ENCODE measurements at places on chromosomes 2 and 18.

- DNase-seq: no peak
Observed at GRCh38 chr2:152813351-152813750, 94.9 kb downstream of the ARL6IP6 start.

DNA sequence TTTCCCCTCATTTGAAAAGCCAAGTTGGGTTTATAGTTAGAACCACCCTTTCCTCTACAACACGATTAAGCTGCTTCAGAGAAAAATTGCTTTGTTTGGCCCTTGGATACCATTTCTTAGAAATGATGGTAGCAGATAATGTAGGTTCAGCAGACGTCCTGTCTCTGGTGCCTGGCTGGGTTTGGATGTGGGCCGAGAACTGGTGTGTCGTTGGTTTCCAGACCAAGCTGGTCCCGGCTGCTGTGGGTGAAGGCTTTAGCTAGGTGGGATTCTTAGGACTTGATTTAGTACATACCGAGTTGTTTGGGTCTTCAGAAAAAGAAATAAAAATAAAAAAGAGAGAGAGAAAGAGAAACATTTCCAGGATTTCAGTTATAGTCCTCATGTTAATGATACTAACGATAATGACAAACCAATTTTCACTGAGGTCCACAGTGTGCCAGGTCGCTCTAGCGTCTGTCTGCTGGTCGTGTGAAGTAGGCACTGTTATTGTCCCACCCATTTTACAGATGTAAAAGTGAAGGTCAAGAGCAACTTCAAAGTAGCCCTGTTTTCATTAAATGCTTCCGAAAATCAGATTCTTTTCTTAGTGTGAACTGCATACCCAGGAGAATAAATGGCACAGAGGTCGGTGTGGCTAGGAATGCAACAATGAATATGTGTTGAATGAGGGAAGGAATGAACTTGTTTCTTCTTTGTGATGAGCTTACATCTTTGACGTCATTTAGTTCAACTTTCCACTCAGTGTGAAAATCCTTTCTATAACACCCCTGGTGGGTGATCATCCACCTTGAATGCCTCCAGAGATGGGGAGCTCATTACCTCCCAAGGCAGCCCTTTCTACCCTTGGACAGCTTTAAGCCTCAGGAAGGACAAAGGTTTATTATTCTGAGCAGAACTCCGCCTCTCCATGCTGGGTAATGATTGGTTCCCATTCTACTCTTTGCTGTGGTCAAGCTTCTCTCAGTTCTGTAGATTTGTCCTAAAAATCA, 115.9 kb downstream of the INHBB start:
- no peak for DNase-seq

DNA sequence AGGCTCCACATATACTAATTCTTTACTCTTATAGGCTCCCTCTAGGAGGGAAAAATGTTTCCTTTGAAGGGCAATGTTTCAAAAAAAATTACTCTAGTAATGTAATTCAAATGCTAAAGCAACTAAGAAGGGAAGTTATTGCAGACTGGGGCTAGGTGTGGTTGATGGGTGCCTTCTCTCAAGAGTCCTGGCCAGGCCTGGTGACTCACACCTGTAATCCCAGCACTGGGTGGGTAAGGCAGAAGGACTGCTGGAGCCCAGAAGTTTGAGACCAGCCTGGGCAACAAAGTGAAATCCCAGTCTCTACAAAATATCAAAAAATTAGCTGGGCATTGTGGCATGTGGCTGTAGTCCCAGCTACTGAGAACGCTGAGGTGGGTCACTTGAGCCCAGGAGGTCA, 31.2 kb upstream of the CDKL4 start:
- no peak for DNase-seq

- no peak for DNase-seq
Observed at GRCh38 chr18:77119101-77119850, 13.3 kb downstream of the MBP start.

DNA sequence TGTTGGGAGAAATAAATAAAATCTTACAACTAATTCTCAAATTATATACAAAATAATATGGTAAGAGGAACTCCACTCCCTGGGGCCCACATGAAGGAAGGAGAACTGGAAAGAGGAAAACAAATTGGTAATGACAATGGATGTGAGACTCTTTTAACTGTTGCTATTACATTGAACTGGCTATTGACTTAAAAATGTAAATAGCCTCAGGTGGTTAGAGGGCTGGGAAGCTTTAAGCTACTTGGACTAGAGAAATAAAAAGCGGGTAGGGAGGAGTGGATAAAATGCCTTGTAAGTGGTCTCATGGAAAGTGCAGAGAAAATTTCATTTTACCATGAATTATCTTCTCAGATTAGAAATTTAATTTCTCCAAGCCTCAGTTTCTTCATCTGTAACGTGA, 64.1 kb downstream of the KCNJ3 start:
- DNase-seq: no peak

DNA sequence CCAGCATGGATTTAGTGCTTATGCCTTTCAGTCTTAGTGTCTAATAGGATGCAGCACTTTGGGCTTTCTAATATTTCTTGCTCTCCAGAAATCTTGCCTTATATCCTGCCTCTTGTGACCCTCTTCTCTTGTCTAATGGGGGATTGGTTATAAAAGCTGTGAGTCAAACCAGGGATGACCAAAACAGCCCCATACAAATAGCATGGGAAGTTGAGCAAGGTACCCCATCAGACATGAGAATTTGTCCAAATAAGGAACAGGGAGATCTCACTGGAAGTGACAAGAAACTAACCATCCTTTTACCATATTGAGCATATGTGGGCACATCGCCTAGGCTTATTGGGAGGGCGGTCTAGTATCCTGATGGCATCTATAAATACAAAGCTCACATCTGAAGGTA, 78.8 kb upstream of the BZW1 start:
- no peak for DNase-seq

DNA sequence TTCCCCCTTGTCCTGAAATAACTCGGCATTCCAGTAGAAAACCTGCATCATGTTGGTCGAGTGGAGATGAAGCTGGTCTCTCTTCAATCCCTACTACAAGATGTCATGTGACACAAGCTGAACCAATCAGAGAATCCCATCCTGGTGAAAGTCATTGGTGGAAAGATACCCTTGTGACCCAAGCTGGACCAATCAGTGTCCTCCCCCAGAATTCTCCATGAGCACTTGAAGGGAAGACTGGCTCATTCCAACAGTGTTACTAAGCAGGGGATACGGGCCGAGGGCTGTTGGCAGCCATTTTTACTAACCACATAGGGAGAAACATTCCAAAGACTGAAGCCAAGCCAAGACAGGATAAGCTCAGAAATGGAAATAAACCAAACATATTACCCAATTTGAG, 298.3 kb downstream of the ICOS start:
- no peak for DNase-seq

GRCh38 chr2:236321415-236321814, 57.2 kb upstream of the ASB18 start:
- DNase-seq: no peak

GRCh38 chr2:232260075-232260474, 118.5 kb upstream of the ALPP start:
- DNase-seq: no peak

DNA sequence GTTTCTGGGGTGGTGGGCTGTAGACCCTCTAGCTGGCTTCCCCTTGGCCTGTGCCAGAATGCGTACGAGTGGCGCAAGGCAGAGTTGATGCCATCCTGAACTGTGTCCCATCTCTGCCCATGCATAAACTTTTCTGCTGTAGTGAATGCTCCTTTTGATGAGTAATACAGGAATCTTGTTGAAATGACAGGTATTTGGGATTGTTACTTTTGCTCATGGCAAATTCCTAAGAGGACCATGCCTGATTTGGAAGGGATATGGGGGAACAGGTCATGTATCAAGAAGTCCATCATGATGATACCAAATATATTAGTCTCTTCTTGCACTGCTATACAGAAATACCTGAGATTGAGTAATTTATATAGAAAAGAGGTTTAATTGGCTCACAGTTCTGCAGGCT, 648.0 kb downstream of the SLC4A3 start:
- no peak for DNase-seq

DNA sequence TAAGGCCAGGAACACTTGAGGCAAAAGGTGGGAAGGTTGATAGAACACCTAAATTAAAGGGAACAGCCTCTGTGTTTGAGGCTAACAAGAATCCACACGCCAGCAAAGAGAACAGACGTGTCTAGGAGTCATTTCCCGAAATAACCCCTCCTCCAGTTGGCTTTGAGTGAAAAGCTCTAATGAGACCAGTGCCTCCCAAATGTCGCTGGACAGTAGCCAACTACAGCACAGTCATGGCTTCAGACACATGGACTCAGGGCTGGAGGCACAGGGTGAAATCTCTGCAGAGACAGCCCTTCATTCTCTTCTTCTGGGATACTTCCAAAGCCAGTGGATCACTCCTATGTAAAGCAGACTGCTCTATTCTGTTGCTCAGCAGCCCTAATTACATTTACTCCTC, 49.6 kb downstream of the SOWAHC start:
- no peak for DNase-seq

DNA sequence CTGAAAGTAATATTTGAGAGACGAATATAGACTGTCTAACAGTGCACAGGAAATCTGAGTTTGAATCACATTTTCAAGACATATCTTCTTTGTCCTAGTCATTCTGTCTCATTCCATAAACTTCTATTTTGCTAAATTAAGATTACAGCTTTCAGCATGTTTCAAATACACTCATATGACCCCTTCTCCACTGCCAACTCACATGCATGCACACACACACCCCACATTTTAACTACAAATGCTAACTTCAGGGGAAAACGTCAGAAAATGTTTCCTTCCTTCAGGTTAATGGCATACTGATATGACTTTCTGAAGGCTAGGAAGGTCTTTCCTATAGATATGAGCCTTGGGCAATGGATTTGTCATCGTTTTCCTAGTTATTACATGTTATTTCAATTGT, 373.7 kb downstream of the RBM43 start:
- no peak for DNase-seq

DNA sequence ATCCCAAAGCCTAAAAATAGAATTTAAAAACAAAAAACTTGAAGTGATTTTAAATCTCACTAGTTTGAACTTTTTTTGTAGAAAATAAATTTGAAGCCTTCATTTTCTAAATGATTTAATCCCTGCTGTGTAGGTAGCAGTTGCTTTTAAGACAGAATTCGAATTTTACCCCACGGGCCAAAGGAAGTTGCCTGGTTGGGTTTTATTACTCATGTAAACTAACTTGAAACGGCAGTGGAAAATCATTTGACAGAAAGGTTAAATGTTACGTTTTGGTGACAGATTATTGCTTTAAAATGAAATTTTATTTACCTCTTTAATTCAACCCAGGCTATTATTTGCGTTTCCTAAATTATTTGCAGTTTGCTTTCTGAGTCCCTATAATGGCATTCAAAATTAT, 2.0 kb downstream of the MAPRE2 start:
- no peak for DNase-seq

- DNase-seq: no peak
Observed at GRCh38 chr2:12031866-12032265, 285.4 kb downstream of the LPIN1 start.

DNA sequence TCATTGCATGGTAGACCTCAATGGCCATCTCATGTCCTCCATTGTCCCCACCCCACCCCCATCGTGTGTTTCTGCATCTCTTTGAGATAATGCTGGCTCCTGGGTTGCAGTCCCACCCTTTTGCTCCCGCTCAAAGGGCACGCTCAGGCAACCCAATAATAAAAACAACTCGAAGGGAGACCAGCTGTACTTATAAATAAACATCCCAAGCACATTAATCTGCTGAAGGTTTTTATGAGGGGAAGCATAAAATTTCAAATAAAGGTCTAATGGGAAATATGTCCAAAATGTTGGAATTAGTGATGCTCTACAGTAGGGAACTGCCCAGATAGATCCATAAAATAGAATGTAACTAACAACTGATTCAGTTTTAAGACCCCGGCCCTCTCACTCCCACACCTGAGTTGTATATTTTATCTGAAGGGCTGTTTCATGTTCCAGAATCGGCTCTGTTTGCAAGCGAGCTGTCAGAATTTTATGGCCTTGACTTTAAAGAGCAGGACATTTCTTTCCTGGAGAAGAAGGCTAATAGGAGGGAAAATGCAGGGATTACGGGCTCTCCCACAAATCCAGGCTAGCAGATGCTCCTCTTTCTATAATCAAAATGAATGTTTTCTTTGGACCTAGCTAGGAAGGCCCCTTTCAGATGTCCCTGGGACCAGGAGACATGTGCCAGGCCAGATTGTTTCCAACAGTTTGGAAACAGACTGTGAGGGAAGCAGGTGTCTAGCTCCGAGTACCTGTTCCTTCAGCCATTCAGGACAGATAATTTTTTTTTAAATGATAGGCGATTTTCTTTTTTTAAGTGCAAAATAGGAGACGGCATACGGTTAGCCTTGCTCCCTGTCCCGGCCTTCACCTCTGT, 103.7 kb downstream of the APOB start:
- no peak for DNase-seq

DNA sequence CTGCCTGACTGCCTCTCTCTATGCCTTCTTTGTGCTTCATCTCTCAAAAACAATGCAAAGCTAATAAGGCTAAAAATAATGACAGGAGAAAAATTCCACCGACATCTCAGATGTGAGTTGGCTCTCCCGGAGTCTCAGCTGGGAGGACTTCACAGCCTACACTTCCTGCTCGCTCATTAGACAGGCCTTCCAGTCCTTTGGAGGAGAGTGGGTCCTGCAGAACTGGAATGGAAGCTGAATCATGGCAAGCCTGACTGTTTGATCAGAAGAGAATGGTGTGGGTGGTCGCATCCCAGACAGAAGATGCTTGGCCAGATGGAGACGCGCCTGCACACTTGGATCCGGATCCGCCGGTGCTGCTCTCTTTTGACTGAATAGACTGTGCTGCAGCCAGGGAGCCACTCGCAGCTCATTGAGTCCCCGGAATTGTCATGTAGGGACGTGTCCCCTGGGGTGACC, 49.7 kb downstream of the TRIB2 start:
- DNase-seq: no peak

DNA sequence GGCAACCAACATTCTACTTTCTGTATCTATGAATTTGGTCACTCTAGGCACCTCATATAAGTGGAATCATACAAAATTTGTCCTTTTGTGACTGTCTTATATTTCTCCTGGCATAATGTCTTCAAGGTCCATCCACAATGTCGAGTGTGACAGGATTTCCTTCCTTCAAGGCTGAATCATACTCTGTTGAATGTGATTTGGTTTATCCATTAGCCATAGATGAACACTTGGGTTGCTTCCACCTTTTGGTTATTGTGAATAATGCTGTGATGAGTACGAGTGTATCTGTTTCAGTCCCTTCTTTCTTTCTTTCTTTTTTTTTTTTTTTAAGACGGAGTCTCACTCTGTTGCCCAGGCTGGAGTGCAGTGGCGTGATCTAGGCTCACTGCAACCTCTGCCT, 311.3 kb downstream of the TGIF1 start:
- no peak for DNase-seq

- DNase-seq: no peak
Observed at GRCh38 chr2:118922254-118922653, 19.7 kb upstream of the MARCO start.
